Glutamatergic neuron (in vitro differentiated cells): ENCODE measurements at places on chromosomes 6 and 20. TPM values are rescaled to one million over a fixed set of nuclear protein-coding genes. Genes with fewer than 3 reads are reported as not detected.

LAMA4 gene
- 0.22 TPM for total RNA-seq

CCM2L gene
- 6.3 TPM for total RNA-seq

TMEM244 gene
- not detected for total RNA-seq

NKAIN4 gene
- total RNA-seq, result 183 TPM

MICAL1 gene
- total RNA-seq, result 782 TPM

SYNDIG1 gene
- 10.4 TPM for total RNA-seq

RING1 gene
- total RNA-seq, result 37.3 TPM

GJA10 gene
- total RNA-seq, result not detected

OR2H2 gene
- total RNA-seq, result not detected

KIF25 gene
- total RNA-seq, result not detected

CALHM5 gene
- total RNA-seq, result 0.10 TPM

YIPF3 gene
- 198 TPM for total RNA-seq

TP53TG5 gene
- total RNA-seq, result not detected

CD83 gene
- total RNA-seq, result 0.34 TPM

MYCT1 gene
- total RNA-seq, result not detected

C20orf202 gene
- total RNA-seq, result not detected

GSTA2 gene
- total RNA-seq, result not detected

IL17A gene
- total RNA-seq, result not detected

METTL24 gene
- 1.5 TPM for total RNA-seq

NFATC2 gene
- total RNA-seq, result not detected

MOG gene
- not detected for total RNA-seq

ZSWIM3 gene
- total RNA-seq, result 7.9 TPM

PSORS1C1 gene
- total RNA-seq, result not detected

EYA4 gene
- total RNA-seq, result not detected

ULBP1 gene
- total RNA-seq, result 9.3 TPM

CGAS gene
- 0.37 TPM for total RNA-seq

CCN6 gene
- not detected for total RNA-seq

CRISP2 gene
- not detected for total RNA-seq
